Stimulated activated CD4-positive, alpha-beta T cell treated with anti-CD3 and anti-CD28 coated beads, Interleukin-1b, Interleukin-23, amount 100 ng/mL, for 1 hour (primary cell): ENCODE measurements at places on chromosomes 4 and X.

- no peak for DNase-seq
Observed at GRCh38 chr4:28822163-28822562, 1898.0 kb upstream of the PCDH7 start.

- no peak for DNase-seq
Observed at GRCh38 chrX:39652336-39652735, 445.4 kb downstream of the BCOR start.

DNA sequence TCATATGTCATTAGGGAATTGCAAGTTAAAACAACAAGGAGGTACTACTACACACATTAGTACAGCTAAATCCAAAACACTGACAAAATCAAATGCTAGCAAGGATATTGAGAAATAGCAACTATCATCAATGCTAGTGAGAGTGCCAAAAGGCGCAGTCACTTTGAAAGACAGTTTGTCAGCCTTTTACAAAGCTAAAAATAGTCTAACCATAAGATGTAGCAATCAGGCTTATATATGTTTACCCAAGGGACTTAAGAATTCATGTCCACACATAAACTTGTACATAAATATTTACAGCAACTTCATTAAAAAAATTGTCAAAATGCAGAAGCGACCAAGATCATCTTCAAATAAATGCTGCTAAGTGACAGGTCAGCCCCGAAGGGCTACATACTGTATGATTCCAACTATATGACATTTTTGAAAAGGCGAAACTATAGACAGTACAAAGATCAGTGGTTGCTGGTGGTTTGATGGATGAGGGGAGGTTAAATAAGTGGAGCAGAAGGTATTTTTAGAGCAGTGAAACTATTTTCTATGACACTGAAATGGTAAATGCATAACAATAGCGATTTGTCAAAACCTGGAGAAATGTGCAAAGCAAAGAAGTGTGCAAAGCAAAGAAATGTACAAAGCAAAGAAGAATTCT, 704.8 kb downstream of the ARAP2 start:
- DNase-seq, result no peak

DNA sequence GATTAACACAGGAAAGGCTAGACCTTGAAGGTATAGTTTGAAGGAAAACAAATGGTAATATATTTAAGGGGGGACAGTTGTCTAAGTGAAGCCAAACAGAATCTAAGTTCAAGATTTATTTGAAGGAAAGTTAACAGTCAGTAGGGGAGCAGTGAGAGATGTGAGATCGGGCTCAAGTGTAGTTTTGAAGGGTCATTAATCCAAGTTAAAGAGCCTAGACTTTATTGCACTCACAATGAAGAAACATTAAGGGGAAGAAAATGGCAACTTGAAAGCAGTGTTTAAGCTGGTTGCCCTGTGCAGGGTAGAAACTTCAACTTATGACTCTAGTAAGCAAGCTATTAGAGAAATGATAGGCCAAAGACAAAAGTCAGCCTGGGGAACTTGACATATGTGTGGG, 1952.2 kb downstream of the PCDH7 start:
- DNase-seq, result no peak

- no peak for DNase-seq
Observed at GRCh38 chr4:123997776-123998449, 601.3 kb downstream of the SPRY1 start.
